Muscle of leg (tissue), 16 donors: ENCODE measurements at places on chromosomes 7 and 10. TPM values are rescaled to one million over a fixed set of nuclear protein-coding genes. Genes with fewer than 3 reads are reported as not detected.

Gene SYT15B
- total RNA-seq = 0.27 TPM

Gene ADCYAP1R1
- total RNA-seq = 5.8 TPM

Gene VGF
- not detected for total RNA-seq

Gene HOXA3
- 4.7 TPM for total RNA-seq

Gene TRPV5
- 0.04 TPM for total RNA-seq

Gene AS3MT
- total RNA-seq = 11.9 TPM

Gene RTKN2
- total RNA-seq = 2.4 TPM

Gene LRRTM3
- total RNA-seq = 2.6 TPM

Gene TFPI2
- total RNA-seq = 3.9 TPM

Gene NPSR1
- 0.31 TPM for total RNA-seq

Gene ELN
- total RNA-seq = 142 TPM

Gene NUTM2D
- 5.7 TPM for total RNA-seq

Gene PIP
- not detected for total RNA-seq

Gene LAMB1
- 233 TPM for total RNA-seq

Gene CCL24
- 0.13 TPM for total RNA-seq

Gene IFIT3
- 10.7 TPM for total RNA-seq

Gene SFTPA2
- not detected for total RNA-seq

Gene DENND2A
- 23.9 TPM for total RNA-seq

Gene ABCC2
- total RNA-seq = 1.1 TPM

Gene OR2A42
- 0.04 TPM for total RNA-seq

Gene ADRB1
- 0.09 TPM for total RNA-seq

Gene HOXA7
- 3.9 TPM for total RNA-seq

Gene C10orf53
- total RNA-seq = not detected

Gene FLNC
- 339 TPM for total RNA-seq

Gene CD36
- 300 TPM for total RNA-seq

Gene GIMAP4
- total RNA-seq = 23.4 TPM

Gene VENTX
- total RNA-seq = 0.04 TPM

Gene INMT
- 15.7 TPM for total RNA-seq

Gene ANXA8L1
- not detected for total RNA-seq

Gene PON1
- total RNA-seq = 0.31 TPM

Gene FAM25C
- total RNA-seq = not detected

Gene C10orf62
- not detected for total RNA-seq

Gene KCNH2
- total RNA-seq = 9.7 TPM

Gene LRRC61
- 3.6 TPM for total RNA-seq

Gene ELMO1
- total RNA-seq = 23.8 TPM

Gene GPR141
- 0.66 TPM for total RNA-seq

Gene TAS2R5
- total RNA-seq = 1.1 TPM

Gene CASP2
- total RNA-seq = 12.1 TPM

Gene UFSP1
- total RNA-seq = 3.1 TPM

Gene SFRP4
- 55.4 TPM for total RNA-seq

Gene PNLIPRP2
- total RNA-seq = 0.49 TPM

Gene GPER1
- 9.6 TPM for total RNA-seq

Gene FZD1
- 12.5 TPM for total RNA-seq

Gene CDK5
- total RNA-seq = 10.2 TPM

Gene DUSP5
- total RNA-seq = 2.0 TPM

Gene HSPA12A
- total RNA-seq = 6.3 TPM
